NCI-H1105 (cell line): ENCODE measurements at places on chromosomes 12 and 14.
A peak's percentile ranks its signal among the peaks of the same experiment; 100 is the strongest.

GRCh38 chr12:67019070-67019469 is 250.1 kb upstream of the CAND1 start:
- no peak for DNase-seq

GRCh38 chr12:106179086-106179485 is 40.3 kb upstream of the NUAK1 start:
- DNase-seq, result peak; percentile 11

DNA sequence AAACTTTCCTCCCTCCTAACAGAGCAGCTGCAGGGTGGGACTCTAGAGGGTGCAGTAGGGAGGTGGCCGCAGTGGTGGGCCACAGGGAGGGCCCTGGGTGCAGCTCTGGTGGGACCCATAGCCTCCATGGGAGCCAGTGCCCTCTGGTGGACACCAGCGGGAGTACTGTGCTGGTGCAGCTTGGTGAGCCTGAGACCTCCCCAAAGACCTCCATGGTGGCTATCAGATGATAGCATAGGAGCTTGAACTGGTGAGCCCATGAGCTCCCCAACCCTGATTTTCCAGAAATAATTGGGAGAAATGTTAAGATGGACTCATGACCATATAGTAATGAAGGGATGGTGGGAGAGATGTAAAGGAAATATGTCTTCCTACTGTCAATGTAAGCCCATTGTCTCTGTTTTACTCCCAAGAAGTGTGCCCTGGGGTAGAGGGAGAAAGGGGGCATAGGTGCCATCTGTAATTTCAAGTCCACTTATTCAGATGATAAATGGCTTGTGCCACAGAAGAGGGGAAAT is 98.7 kb downstream of the GAS2L3 start:
- peak; percentile 3 for DNase-seq

DNA sequence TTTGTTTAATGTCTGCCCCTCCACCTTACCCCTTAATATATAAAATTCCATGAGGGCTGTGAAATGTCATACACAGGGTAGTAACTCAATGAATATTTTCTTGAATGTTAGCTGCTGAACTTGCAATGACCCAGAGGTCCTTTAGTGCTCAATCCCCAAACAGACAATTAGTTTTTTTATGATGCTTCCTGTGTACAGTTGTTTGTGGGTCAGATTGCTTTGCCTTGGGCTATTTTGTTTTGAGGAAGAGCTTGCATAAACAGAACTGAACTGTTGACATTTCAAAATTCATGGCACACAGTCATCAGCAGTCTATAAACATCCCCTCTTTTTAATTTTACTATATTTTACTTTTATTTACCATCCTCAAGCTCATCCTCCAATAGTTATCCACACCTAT is 820.5 kb upstream of the SEL1L start:
- DNase-seq, result no peak

GRCh38 chr12:5047729-5048128 is 4.0 kb downstream of the KCNA5 start:
- no peak for DNase-seq
